G401 (cell line): ENCODE measurements at places on chromosomes 7 and 10. TPM values are rescaled to one million over a fixed set of nuclear protein-coding genes. Genes with fewer than 3 reads are reported as not detected.

Gene CDHR3
- total RNA-seq = 1.8 TPM in 1 of 2 replicates, not detected in the other

Gene OR2A12
- total RNA-seq = not detected in 2 replicates

Gene OPALIN
- not detected in 2 replicates for total RNA-seq

Gene PAPOLB
- total RNA-seq = 0.34 TPM in 1 of 2 replicates, not detected in the other

Gene FAM180A
- not detected in 2 replicates for total RNA-seq

Gene TUBAL3
- total RNA-seq = not detected in 2 replicates

Gene ABCC2
- 1.8 and 3.7 TPM in 2 replicates for total RNA-seq

Gene MLXIPL
- total RNA-seq = not detected in 2 replicates

Gene CD36
- total RNA-seq = not detected in 2 replicates

Gene VAX1
- total RNA-seq = not detected in 2 replicates

Gene ELOVL3
- 2.1 and 3.3 TPM in 2 replicates for total RNA-seq

Gene CFAP69
- total RNA-seq = 1.4 and 3.3 TPM in 2 replicates

Gene NKX1-2
- 0.06 and 0.68 TPM in 2 replicates for total RNA-seq

Gene AGR2
- total RNA-seq = not detected in 2 replicates

Gene FGF8
- total RNA-seq = 7.4 and 14.8 TPM in 2 replicates

Gene GOLGA7B
- 0.12 TPM in 1 of 2 replicates, not detected in the other for total RNA-seq

Gene PRRT4
- 0.78 TPM in 1 of 2 replicates, not detected in the other for total RNA-seq

Gene C7orf33
- total RNA-seq = not detected in 2 replicates
